Left cardiac atrium (tissue), 4 donors: ENCODE measurements at places on chromosomes 1 and 21. TPM values are rescaled to one million over a fixed set of nuclear protein-coding genes. Genes with fewer than 3 reads are reported as not detected.
A peak's percentile ranks its signal among the peaks of the same experiment; 100 is the strongest.

DNA sequence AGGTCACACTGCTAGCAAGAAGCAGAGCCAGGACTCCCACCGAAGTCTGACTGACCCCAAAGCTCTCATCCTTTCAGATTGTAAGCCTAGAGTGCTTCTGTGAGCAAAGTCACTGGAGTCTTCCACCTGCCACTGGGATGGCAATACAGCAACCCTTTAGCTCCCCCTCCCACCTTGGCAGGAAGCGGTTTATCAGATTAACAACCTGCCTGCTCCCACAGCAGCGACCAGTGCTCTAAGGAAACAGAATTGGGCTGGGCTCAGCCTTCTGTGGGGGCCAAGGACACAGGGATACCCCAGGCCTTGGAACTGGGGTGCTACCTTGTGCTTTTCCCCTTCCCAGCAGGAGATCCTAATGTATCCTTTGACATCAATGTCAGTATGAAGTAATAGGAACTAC lies 76.0 kb downstream of the GFI1 start:
- DNase-seq, result no peak

- no peak for DNase-seq
Measured at GRCh38 chr1:7690496-7691182, 80.5 kb upstream of the VAMP3 start.

DNA sequence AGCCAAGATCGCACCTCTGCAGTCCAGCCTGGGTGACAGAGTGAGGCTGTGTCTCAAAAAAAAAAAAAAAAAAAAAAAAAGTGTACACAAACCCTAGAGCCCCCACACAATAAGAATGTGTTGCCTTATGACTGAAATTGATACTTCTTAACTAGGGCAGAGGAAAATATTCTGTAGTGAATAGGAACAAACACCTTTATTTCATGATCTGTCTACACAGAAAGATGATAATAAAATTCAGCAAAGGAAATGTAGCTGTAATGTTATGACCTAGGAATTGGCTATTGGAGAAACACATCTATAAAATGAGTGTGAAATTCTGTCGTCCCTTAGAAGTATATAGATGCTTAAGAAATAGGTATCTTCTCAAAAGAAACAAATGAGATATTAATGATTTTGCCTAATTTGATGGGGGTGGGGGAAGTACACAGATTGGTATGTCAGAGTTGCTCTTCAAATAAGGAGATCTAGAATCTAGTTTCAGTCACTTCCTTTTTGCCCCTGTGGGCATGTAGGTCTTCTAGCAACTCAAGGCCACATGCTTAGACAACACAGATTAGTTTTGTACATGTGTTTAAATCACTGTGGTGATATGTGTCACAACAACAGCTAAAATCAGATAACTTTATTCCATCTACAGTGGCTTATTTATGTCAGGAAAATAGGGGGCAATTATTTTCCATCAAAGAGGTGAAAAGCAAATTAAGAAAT lies 10.7 kb upstream of the GPR25 start:
- no peak for DNase-seq

GRCh38 chr1:149844650-149845255 lies 54.6 kb upstream of the BOLA1 start:
- no peak for DNase-seq

GRCh38 chr1:88462488-88463261 lies 221.4 kb upstream of the PKN2 start:
- peak; percentile 37 for DNase-seq

- peak; percentile 51 for DNase-seq
Measured at GRCh38 chr1:161973924-161974845, 49.5 kb downstream of the OLFML2B start.

Gene LY9
- total RNA-seq, result 0.71 TPM

Gene RGL1
- 32.7 TPM for total RNA-seq
